ENCODE measurements at places on chromosomes 7 and 10.

GRCh38 chr10:67971311-67971710 lies 86.9 kb downstream of the SIRT1 start:
- DNase-seq, result no peak

DNA sequence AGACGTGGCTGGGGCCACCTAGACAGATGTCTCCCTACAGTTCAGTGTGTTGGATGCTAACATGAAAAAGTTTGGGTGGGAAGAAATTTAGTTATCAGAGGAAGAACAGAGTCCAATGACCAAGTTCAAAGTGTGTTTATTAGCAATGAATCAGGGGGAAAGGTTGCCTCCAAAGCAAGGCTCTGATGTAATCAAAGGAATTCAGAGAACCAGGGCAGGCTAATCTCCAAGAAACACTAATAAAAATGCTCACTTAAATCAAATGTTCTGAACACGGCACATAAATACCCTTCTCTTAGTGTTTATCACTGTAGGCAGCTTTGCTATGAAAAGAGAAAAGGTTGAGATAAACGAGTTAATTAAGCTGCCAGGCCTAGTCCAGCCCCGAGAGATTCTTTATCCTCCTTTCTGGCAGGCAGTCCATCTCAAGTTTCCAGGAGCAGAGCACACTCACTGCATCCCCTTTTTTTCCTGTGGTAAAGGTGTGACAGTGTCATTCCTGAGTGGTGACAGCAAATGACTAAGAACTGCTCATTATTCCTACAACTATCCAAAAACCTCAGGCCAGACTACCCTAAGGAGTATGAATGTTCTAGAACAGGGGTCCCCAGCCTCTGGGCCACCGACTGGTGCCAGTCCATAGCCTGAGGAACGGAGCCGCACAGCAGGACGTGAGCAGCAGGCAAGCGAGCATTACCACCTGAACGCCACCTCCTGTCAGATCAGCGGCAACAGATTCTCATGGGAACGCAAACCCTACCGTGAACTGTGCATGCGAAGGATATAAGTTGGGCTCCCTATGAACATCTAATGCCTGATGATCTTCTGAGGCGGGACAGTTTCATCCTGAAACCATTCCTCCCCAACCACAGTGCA lies 66.9 kb upstream of the FHIP2A start:
- no peak for DNase-seq

DNA sequence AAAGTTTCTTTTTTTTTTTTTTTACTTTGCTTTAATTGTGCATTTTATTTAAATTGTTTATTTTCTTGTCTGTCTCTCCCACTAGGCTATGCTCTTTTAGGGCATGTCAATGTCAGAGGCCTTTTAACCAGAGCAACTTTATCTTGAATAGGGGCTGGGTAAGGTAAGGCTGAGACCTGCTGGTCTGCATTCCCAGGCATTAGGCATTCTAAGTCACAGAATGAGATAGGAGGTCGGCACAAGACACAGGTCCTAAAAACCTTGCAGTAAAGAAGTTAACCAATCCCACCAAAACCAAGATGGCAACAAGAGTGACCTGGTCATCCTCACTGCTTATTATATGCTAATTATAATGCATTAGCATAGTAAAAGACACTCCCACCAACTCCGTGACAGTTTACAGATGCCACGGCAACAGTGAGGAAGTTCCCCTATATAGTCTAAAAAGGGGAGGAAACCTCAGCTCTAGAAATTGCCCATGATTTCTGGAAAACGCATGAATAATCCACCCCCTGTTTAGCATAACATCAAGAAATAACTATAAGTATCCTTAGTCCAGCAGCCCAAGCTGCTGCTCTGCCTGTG lies 47.0 kb upstream of the FRMD4A start:
- no peak for DNase-seq

GRCh38 chr7:143900230-143900766 lies 1.7 kb downstream of the TCAF1 start:
- DNase-seq, result no peak

GRCh38 chr7:151693140-151693539 lies 173.4 kb upstream of the RHEB start:
- DNase-seq, result no peak

GRCh38 chr10:133274751-133275683 lies 1.7 kb downstream of the ADAM8 start:
- no peak for DNase-seq

DNA sequence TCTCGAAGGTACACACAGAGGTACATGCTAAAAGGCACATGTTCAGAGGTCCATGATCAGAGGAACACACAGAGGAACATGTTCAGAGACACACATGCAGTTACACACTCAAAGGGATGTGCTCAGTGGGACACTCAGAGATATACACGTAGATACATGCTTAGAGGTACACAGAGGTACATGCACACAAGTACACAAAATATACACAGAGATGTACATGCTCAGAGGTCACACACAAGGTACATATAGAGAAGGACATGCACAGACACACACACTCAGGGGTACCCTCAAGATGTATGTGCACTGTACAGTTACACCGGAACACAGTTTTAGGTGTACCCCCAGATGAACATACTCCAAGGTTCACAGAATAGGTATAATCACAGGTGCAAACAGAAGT lies 18.8 kb downstream of the NPC1L1 start:
- no peak for DNase-seq

DNA sequence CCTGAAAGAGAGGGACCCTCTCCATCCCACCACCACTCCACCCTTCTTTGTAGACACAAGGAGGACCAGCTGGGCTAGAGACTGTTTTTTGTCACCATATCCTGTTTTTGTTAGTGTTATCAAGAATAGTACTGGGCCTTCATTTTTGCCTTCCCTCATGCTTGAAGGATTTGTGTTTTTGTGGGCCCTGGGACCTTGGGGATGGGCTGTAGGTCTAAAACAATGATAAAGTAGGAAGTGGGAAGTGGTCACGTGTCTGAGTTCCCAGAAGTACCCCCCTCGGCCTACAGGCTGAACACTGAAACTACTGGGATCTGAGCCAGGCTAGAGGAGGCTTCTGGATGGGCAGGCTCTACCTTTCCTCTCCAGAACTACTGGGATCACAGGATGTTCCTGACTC lies 8.9 kb downstream of the AGFG2 start:
- no peak for DNase-seq

Measured in mesenteric fat pad (tissue), 1 donor.